ENCODE measurements at places on chromosomes 5 and 9.

DNA sequence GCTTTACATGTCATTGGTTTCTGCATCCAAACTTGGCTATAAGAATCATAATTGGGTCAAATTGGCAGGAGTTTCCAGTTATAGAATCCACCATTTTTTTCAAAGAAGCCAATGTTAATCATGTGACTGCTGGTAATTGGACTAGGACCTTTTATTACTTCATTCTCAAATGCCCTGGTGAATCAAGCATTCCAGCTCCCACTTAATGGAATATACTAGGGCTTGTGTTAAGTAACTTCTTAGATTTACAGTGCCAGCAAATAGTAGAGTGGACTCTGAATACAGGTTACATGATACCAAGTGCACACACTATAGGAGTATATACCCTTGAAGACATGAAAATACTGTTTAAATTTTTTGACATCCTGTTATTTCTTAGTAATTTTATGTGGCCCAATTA, 96.7 kb downstream of the NUDT12 start:
- no peak for DNase-seq

DNA sequence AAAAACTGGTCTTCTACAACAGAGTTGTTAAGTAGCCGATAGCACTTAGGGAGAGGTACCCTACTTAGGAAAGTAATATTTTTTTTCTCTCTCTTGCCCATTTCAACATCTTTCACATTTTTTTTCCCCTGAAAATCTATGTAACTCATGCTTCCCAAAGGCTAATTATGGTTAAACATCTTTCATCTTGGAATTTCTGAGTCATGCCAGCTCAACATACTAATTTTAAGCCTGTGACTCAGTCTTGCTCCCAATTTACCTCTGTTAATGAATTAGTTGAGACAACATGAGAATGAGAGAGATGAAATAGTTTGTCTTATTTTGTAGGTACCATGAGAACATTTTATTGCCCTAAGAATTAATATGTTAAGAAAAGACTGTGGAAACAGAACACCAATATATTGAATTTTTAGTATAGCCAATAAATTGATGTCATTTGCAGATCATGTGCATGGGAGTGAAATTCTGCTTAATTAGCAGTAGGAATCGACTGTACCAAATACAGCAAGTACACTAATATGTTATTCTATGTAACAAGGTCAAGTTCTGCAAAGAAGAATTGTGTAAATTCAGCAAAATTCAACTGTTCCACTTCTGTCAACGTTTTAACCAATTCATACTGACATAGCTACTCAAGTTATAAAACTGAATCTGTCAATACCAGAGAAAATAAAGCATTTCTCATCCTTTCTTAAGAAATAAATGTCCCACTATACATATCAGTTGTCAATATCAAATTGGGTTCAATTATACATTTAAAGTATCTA, 550.0 kb downstream of the PTPRD start:
- DNase-seq: no peak

DNA sequence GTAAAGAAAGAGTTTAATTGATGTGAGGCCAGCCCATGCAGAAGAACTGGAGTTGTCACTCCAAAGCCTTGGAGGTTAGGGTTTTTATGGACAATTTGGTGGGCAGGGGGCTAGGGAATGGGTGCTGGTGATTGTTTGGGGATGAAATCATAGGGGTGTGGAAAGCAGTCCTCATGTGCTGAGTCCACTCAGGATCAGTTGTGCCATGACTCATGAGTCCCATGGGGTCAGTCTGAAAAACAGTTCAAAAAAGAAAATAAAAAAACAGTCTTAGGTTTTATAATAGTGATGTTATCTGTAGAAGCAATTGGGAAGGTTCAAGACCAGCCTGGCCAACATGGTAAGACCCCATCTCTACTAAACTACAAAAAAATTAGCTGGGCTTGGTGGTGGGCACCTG, 162.3 kb downstream of the KDM4C start:
- no peak for DNase-seq

DNA sequence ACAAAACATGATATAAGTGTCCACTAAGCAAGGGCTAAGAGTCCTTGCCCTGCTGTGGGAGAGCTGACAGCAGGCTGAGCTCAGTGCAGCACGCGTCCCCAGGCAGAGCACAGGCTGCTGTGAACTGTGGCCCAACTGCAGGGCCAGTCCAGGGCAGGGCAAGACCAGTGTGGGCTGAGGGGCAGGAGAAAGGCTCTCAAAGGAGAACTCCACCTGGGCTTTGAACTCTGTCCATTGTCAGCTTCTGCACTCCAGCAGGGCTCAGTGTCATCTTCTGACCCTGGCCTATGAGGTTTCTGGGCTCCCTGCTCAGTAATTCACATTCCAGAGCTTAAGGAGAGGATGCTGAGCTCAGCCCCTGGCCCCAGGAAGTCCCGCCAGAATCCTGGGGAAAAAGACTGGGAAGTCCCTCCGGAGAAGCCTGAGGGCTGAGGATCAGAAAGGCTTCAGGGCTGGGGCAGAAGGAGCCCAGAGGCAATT, 37.4 kb downstream of the LHFPL2 start:
- DNase-seq: no peak

DNA sequence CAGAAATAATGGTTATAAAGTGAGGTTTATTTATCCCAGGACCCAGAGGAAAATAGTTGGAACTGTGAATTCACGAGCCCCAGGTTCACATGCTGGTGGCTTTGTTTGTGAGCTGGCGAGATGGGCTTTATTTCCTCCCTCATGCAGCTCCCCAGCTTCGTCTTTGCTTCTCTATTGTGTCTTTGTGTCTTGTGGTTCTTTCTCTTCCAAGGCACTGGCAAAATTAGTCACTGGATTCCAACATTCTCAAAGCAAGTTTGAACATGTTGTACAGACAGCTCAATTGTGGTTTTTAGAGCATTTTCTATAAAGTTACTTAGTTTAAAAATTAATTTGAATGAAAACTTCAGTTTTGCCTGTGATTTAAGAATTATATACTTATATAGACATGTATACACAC, 7.2 kb downstream of the NDUFS6 start:
- no peak for DNase-seq

GRCh38 chr5:120306303-120306702, 157.8 kb upstream of the PRR16 start:
- no peak for DNase-seq

- DNase-seq: no peak
Measured at GRCh38 chr5:64923151-64923685, 154.5 kb downstream of the CWC27 start.

GRCh38 chr9:126235336-126236243, 91.0 kb upstream of the MVB12B start:
- no peak for DNase-seq

- DNase-seq: no peak
Measured at GRCh38 chr9:116952436-116952810, 265.3 kb downstream of the TRIM32 start.

GRCh38 chr9:71733176-71733575, 35.1 kb downstream of the CEMIP2 start:
- no peak for DNase-seq

DNA sequence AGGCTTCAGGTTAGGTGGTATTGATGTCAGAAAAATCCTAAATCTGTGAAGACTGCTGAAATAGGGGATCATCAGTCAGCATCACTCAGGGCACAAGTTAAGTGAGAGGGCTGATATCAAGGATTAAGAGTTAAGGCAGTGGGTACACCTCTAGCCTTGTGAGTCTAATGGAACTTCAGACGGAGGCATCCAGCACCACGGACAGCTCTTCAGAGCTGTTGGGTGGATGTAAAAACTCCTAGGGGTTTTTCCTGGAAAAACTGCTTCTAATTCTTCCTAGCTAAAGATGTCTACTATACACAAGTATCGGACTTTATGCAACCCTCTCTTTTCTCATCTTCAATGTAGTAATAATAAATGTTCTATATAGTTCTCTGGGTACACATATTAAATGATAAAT, 165.9 kb downstream of the SH3GL2 start:
- DNase-seq: no peak

DNA sequence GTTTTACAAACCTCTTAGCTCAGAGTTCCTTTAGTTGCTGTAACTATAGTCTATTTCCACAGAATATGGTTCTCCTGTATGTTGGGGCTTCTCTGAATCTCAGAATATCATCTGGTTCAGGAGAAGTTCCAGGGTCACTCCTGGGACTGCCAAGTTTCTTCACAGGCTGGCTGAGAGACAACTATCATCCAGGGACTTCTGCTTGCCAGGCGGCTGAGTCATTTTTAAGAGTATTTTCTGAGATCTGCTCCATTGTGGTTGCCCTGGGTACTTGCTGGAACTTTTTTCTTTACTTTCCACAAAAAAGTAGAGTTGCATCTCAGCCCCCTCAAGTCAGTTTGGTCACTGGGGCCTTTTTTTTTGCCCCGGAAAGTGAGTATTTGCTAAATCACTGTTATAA, 566.5 kb downstream of the LRRC70 start:
- DNase-seq: no peak

GRCh38 chr5:76586531-76586930, 36.7 kb downstream of the F2RL2 start:
- DNase-seq: no peak

GRCh38 chr5:54704825-54705224, 187.3 kb downstream of the SNX18 start:
- no peak for DNase-seq

- DNase-seq: no peak
Measured at GRCh38 chr5:156836846-156837245, 13.2 kb upstream of the PPP1R2B start.

- DNase-seq: no peak
Measured at GRCh38 chr9:126395439-126396212, 69.0 kb downstream of the MVB12B start.

GRCh38 chr5:107290780-107291398, 379.8 kb downstream of the EFNA5 start:
- DNase-seq: no peak

DNA sequence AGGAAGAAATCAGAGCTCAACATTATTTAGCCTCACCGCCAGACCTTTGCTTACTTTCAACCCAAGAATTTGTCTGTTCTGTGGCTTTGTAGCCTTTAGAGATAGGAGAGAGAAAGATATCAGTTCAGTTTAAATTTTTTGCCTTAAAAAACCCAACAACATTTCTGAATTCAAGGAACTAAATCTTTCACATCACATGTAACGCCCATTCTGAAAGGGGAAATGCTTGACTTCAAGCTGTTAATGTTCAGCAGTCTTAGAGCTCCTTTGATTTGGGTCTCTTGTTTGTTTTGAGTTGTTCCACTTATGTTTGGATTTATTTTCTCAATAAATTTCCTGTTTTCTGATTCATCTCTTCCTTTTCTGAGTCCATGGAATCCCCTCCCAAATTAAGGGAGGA, 294.5 kb downstream of the ARHGAP26 start:
- DNase-seq: no peak

GRCh38 chr5:38780945-38781344, 64.9 kb upstream of the OSMR start:
- no peak for DNase-seq

- no peak for DNase-seq
Measured at GRCh38 chr5:128409166-128409800, 128.8 kb downstream of the FBN2 start.

DNA sequence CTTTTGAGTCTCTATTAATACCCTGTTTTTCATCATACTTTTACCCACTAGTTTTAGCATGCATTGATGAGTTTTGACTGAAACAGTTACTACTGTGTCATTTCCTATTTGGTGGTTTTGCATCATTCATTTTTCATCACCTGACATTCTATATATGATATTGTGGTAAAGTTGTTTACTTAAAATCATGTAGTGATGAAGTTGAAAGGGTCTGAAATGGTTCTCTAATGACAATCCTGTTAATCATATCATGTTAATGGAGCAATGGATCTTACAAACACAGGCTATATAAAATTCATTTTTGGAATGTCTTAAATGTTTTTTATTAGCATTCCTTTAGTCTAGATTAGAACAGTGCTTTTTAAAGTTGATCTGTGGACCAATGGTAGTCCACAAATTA, 84.1 kb downstream of the ERBIN start:
- DNase-seq: no peak

DNA sequence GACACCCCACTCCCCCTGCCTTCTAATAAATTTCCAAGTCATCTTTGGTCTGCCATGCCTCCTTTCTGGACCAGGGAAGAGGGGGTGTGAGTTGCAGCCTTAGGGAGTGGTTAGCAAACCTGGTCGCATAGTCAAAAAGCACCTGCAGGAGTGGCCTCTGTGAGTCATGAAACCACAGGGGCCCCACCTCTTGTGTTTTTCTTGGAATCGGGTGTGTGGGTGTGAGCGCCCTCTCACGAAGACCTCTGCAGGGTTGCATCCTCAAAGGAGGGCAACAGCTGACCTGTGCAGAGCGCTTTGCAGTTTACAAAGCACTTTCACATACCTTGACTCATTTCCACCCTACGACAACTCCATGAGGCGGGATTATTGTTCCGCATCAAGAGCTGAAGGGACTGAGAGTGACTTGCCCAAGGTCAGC, 36.8 kb upstream of the TEX48 start:
- DNase-seq: no peak

GRCh38 chr9:7778851-7779600, 20.6 kb downstream of the DMAC1 start:
- DNase-seq: no peak

GRCh38 chr5:172549696-172550095, 91.4 kb upstream of the NEURL1B start:
- no peak for DNase-seq

DNA sequence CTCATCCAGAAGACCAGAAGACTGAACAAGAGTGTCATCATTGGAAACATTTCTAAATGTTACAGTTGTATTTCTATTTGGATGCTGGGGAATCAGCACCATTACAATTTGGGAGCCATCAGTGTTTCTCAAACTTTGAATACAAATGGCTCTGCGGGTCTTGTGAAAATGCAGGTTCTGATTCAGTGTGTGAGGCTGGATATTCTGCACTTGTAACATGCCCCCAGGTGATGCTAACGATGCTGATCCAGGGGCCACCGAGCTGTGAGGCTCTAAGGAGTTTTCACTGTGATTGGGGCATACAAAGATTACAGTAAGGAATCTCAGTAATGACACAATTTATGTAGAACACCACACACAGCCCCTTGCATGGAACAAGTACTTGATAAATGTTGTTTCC, 167.7 kb downstream of the ACTL7B start:
- no peak for DNase-seq

DNA sequence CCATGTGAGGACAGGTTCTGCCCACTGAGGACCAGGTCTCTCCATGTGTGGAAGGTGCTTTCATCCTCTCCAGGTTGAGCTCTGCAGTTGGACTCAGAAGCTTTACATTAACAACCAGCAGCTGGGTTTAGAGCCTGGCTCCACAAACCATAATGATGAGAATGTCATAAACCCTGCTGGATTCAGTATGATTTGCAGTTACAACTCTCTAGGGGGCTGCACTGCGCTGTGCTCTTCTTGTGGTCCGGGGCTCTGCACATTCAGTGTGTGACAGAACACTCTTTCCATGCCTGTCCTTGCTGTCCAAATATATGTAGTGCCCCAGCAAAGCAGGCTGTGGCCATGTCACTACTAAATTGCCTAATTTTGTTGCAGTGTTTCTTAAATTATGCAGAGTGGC, 334.3 kb downstream of the ICE1 start:
- no peak for DNase-seq

GRCh38 chr9:76357555-76357954, 36.7 kb downstream of the RFK start:
- no peak for DNase-seq

- no peak for DNase-seq
Measured at GRCh38 chr5:77272206-77272605, 61.7 kb downstream of the PDE8B start.

- no peak for DNase-seq
Measured at GRCh38 chr9:19999491-20000057, 210.7 kb upstream of the SLC24A2 start.

Measured in KG1 (cell line).